ENCODE measurements at places on chromosomes 11 and 22. TPM values are rescaled to one million over a fixed set of nuclear protein-coding genes. Genes with fewer than 3 reads are reported as not detected.

DNA sequence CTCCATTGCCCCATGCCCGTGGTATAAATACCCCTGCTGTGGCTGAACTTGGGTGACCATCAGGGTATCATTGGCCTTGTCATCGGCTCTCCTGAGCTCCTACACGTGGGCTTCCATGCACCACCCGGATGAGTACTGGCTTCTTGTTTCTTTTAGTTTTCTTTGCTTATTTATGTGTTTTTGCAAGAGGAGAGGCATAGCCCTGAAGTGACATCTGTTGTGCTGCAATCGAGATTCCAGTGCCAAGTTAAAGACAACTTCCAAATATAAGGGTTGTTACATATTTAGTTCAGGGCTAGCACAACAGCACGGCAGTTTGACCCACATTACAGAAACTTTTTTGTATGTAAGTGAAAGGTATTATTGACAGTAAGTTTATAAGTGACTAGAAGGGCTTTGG, 1087.1 kb downstream of the TBC1D22A start:
- no peak for DNase-seq

The C2CD2L gene
- 11.4 TPM for total RNA-seq

The GPHA2 gene
- total RNA-seq, result not detected

- no peak for DNase-seq
Measured at GRCh38 chr11:34260072-34260575, 97.7 kb downstream of the ABTB2 start.

DNA sequence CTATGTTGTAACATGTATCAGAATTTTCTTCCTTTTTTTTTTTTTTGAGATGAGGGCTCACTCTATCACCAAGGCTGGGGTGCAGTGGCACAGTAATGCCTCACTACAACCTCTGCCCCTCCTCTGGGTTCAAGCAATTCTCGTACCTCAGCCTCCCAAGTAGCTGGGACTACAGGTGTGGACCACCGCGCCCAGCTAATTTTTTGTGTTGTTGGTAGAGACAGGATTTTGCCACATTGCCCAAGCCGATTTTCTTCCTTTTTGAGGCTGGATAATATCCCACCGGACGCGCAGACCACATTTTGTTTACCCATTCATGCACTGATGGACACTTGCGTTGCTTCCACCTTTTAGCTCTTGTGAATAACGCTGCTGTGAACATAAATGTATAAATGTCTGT, 97.0 kb downstream of the BRD1 start:
- no peak for DNase-seq

The KCNE3 gene
- 1.2 TPM for total RNA-seq

GRCh38 chr22:25084405-25085107, 115.1 kb upstream of the CRYBB3 start:
- no peak for DNase-seq

The OR10D3 gene
- total RNA-seq, result not detected

- DNase-seq, result no peak
Measured at GRCh38 chr22:18114495-18114894, 3.9 kb downstream of the TUBA8 start.

DNA sequence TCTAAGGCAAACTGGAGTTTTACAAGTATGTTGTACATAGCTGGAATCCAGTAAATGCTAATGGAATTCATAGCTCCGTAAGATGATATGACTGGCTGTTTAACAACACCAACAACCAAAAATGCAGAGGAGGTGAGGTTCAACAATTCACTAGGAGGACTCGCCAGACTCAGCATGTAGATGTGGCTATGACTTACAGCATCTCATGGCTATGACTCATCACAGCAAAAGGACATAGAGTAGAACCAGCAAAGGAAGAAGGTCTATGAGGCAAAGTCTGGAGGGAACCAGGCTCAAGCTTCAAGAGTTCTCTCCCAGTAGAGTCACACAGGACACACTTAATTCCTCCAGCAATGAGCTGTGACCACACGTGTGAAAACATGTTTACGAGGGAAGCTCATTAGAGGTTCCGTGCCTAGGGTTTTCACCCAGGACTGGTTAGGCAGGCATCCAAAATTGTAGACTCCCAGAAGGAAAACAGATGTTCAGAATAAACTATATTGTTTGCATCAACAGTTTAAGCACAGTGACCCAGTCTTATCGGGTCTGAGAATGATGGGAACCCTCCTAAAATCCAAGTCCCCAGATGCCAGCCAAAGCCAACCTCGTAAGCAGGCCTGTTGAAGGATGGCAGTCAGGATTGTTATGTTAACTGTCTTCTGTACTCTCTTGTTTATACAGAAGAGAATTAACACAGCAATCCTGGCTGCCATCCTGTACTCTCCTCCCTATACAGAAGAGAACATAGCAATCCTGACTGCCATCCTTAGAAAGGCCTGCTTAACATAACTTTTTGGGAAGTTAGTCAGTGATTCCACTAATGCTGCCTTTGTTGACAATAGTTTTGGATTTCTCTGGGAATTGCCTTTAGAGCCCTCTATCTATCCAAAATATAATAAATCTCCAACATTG, 116.6 kb downstream of the LARGE1 start:
- DNase-seq, result no peak

DNA sequence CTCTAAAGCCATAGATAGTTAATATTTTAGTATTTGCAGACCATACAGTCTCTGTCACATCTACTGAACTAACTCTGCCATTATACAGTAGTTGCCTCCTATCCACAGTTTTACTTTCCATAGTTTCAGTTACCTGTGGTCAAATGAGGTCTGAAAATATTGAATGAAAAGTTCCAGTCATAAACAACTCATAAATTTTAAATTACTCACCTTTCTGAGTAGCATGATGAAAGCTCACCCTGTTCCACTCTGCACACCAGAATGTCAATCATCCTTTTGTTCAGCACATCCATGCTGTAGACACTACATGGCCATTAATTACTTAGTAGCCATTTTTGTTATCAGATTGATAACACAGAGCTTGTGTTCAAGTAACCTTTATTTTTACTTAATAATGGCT, 51.7 kb upstream of the ME3 start:
- no peak for DNase-seq

DNA sequence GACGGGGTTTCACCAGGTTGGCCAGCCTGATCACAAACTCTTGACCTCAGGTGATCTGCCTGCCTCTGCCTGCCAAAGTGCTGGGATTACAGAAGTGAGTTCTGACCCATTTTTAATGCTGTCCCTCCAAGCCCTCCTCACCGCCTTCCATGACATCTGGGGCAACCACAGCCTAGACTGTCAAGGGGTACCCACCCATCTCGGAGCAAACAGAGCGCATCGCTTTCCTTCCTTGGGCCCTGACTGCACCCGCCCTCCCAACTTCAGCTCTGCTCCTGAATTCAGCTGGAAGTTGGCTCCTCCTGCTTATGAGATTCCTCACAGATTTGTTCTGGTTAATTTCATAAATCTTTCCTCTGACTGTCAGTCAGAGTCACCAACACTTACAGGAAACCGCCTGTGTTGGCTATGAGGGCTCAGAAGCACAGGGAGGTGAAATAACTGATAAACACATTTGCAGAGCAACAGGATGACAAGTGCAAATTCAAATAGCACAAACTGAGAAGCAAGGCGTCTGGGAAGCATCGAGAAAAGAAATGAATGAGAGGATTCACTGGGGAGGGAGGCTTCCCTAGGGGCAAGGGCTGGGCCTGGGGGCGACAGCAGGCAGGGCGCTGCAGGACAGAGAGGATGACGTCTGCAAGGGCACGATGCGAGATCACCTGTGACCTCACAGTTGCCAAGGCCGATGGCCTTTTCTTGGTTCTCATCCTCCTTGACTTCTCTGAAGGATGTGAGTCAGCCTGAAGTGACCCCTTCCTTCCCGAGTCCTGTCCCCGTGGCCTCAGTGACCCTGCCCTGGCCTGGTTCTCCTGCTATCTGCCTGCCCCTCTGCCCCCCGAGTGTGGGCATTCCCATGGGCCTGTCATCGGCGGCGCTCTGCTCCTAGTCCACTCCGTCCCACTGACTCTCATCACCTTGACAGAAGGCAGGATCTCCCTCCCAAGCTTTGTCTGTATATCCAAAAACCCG, 6.1 kb downstream of the IFT27 start:
- DNase-seq, result no peak

Data from frontal cortex (tissue), 4 donors.